Activated T-helper 1 cell treated with anti-CD3 and anti-CD28 coated beads, Interleukin-2, amount 50 U/mL, for 16 hours (primary cell): ENCODE measurements at places on chromosomes 3 and 15.

- no peak for DNase-seq
Observed at GRCh38 chr3:187889106-187889505, 143.8 kb upstream of the BCL6 start.

GRCh38 chr3:45509038-45509767, 85.3 kb upstream of the LIMD1 start:
- no peak for DNase-seq

DNA sequence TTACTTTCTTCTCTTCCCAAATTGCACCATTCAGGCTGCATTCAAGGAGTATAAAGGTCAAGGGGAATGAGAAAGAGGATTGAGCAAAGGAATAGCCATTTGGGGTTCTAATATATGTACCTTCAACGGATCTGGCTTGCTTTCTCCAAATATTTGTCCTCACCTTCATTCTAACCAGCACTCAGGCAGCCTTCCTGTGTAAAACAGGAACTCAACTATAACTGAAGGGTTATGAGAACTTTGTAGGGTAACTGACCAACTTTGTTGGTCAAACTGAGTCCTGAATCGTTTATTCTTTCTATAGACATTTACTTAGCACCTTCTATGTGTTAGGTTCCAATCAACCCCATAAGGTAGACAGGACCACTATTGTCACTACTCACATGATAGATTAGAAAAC, 5.1 kb upstream of the CPOX start:
- no peak for DNase-seq

DNA sequence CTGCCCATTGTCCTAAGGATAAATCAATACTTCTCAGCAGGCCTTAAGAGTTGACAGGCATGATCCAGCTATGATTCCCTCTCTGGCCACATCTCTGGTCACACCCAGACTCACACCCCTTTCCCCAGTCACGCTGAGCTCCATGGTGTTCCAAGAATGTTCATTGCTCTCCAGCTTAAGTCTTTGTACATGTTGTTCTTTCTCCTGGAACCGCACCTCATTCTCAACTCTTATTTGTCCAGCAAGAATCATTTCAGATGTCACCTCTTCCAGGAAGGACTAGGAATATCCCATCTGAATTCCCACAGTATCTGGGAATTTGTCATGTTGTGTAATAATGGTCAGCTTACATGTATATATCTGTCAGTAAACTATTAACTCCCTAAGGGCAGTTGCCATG, 118.3 kb upstream of the GALNT15 start:
- DNase-seq: no peak

GRCh38 chr3:186964071-186964470, 33.7 kb downstream of the ST6GAL1 start:
- DNase-seq: no peak

DNA sequence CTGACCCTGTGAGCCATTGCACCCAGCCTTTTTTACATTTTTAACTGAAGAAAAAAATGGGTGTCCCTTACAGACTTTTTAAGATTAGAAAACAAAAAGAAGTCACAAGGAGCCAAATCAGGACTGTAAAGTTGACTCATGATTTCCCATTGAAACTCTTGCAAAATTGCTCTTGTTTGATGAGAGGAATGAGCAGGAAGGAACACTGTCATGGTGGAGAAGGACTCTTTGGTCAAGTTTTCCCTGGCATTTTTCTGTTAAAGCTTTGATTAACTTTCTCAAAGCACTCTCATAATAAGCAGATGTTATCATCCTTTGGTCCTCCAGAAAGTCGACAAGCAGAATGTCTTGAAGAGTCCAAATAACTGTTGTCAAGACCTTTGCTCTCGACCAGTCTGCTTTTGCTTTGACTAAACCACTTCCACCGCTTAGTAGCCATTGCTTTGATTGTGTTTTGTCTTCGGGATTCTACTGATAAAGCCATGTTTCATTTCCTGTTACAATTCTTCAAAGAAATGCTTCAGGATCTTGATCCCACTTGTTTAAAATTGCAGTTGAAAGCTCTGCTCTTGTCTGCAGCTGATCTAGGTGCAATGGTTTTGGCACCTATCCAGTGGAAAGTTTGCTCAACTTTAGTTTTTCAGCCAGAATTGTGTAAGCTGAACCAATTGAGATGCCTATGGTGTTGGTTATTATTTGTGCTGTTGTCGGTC, 369.4 kb downstream of the MAGI1 start:
- DNase-seq: no peak

- no peak for DNase-seq
Observed at GRCh38 chr15:80052597-80053304, 6.7 kb upstream of the ZFAND6 start.

GRCh38 chr3:37129871-37130270, 44.5 kb downstream of the LRRFIP2 start:
- no peak for DNase-seq

GRCh38 chr15:62553911-62554563, 389.0 kb upstream of the C2CD4B start:
- no peak for DNase-seq

GRCh38 chr15:71790081-71790480, 20.3 kb upstream of the NR2E3 start:
- DNase-seq: no peak

DNA sequence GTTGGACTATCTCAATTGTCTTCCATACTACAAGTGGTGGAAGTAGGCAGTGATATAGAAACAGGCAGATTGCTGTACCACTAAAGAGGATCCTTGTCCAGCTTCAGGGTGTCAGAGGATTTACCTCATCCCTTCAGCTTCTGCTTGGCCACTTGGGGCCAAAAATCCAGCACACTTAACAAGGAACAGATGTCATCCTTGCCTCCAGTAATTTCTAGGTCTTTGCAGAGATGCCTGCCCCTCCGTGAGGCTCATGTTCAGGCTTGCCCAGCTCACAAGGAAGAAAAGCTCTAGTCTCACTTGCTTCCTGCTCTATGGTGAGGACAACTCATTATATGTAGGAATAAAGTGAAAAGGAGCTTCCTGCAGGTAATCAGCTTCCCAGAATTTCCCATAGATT, 510.3 kb downstream of the EPHA3 start:
- no peak for DNase-seq

GRCh38 chr3:165082650-165083049, 4.4 kb upstream of the SI start:
- DNase-seq: no peak

DNA sequence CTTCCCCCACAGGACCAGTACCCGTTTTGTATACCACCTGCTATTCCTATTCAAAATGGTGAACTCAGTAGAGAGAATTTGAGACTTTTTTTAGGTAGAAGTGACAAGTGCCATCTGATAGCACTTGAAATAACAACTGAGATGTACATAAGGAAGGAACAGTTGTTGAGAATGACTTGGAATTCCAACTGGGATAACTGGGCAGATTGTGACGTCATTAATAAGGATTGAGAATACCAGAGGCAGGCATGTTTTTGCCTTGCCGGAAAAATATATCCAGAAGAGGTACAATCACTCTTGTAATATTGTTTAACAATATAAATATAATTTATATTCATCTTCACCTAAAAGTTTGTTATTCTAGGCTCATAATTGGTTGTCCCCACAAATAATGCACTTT, 454.1 kb upstream of the RGMA start:
- no peak for DNase-seq

DNA sequence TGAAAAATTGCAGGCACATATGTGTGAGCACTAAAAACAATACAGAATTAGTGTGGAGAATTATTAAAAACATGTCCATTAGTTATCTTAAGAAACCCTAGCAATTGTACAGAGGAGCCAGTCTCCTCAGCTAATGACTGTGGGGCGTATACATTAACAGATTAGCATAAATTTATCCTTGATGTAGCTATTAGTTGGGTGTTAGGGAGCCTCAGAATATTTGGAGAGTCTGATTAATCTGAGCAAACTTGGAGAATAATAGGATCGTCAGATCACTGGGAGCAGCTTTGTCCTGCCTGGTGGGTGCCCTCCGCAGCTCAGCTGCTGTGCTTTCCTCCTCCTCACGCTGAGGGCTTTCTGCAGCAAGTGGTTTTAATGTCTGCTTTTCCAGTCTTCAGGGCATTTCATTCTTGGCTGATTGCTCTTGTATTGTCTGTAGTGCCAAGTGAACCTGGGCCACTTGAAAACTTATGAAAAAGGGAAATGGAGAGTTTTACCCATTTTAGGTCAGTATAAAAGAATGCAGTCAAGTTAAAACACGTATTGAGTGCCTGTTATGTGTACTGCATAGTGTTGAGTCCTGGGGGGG, 417.4 kb upstream of the SEMA6D start:
- DNase-seq: no peak

DNA sequence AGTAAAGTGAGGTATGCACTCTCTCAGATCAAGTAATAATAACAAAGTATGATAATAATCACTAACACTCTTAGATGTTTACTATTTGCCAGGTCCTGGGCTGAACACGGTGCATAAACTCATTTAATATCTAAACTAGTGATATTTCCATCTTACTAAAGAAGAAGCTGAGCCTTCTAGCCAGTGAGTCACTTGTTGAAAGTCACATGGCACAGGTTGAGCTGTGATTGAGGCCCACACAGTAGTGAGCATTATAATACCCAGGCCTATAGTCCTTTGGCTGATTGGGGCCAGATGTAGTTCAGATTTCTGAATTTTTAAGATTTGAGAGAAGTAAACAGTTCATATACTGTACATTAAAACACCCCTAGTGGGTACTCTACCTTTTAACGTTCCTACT, 93.2 kb upstream of the CCDC80 start:
- no peak for DNase-seq

DNA sequence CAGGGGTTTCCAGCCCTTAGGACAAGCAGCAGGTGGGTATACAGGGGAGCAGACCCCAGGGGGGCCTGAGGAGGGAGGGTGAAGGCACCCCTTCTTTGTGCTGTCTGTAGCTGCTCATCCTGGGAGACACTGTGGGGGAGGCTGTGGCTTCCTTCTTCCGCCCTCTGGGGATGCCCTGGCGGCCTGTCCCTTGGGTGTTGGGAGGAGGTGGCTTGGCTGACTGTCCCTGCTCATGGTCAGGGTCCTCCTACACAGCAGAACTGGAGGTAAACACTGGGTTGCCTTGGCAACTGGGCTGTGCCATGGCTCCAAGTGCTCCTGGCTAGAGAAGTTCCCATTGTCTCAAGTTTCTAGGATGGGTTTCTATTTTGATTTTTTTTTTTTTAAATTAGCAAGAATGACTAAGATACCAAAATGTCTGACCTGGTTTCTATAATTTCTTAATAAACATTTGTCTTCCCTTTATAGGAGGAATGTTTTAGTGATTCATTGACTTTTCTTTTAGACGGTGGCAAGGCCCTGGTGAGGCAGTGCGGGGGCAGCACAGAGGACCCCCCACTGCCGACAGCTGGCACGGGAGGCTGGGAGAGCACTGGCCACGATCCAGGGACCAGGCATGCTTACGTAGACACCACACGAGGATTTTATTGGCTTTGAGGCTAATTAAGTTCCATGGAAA, 12.4 kb downstream of the KLF13 start:
- DNase-seq: no peak

GRCh38 chr3:115160295-115160694, 13.2 kb upstream of the ZBTB20 start:
- no peak for DNase-seq

- DNase-seq: no peak
Observed at GRCh38 chr3:80668600-80669294, 900.9 kb upstream of the ROBO1 start.

DNA sequence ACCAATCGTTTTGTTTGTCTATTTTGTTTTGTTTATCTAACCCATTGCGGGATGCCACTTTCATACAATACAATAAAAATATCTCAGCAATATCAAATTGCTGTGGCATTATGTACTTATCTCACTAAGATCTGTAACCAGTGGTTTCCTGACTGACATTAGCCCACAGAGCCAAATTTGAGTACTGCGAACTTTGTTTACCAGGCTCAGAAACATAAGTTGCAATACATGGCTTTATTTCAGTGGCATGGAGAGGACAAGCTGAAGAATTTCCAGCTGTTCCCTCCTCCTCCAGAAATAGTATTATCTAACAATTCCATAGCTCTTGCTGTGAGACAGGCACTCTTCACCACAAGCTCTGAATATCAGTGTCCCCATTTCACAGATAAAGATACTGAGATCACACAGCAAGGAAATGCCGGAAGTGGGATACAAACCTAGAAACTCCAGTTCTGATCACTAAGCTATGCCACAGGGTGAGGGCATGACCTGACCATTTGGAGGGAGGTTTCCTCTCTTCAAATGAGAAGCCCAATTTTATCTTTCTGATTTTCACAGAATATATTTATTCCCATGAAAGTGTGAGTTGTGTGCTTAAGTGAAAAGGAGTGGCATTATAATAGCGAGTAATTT, 469.9 kb upstream of the CBLB start:
- no peak for DNase-seq

GRCh38 chr3:157572559-157573270, 69.5 kb upstream of the VEPH1 start:
- DNase-seq: no peak

- DNase-seq: no peak
Observed at GRCh38 chr3:18775501-18775900, 350.4 kb upstream of the SATB1 start.

GRCh38 chr15:40398413-40398873, 7.2 kb upstream of the IVD start:
- no peak for DNase-seq

GRCh38 chr15:69522361-69522760, 69.7 kb downstream of the RPLP1 start:
- DNase-seq: no peak

DNA sequence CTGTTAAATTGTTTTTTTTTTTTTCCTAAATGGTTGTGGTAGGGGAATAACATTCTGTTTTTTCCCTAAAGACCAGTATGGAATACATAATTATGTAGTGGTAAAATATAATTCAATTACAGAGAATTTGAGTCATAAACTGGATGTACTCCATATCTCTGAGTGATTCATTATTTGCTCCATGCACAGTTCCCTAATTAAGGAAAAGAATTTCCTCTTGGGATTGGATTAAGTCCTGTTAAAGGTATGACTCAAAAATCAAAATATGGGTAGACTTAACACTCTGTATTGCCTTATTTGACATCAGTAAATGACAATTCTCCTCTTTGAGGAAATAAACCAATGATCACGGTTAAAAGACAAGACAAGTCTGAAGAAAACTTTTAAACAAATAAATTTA, 78.0 kb upstream of the KCNH8 start:
- no peak for DNase-seq

- DNase-seq: no peak
Observed at GRCh38 chr3:162141272-162141791, 644.7 kb downstream of the OTOL1 start.

DNA sequence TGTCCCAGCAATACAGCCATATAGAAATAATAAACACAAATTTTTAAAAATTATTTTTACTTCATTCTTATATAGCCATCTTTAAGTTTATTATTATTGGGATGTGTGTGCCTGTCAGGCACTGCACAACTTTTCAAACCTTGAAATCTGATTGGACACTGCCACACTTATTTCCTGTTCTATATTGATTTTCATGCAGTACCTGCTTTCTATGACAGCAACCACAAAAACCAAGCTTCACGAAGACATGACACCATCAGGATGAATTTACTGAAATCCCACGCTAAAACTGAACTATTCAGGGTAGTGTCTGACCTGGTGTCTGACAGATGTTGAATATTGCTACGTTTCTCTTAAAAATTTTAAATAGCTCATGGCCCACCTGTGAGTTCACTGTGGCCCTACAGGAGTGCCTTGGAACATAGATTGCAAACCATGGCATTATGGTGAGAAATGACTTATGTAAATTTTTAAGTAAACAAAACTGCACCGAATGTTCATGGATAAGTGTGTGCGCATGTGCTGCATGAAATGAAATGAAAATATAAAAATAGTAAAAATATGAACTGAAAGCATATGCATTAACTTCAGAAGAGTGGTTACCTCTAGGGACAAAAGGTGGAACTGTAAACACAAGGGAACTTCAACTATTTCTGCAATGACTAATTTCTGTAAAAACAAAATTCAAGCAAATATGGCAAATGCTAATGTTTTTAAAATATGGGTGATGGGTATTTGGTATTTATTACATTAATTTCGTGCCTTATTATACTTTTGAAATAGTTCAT, 152.3 kb downstream of the ZBTB20 start:
- DNase-seq: no peak
